Left kidney (tissue), 8 donors: ENCODE measurements at places on chromosomes 12 and 14. TPM values are rescaled to one million over a fixed set of nuclear protein-coding genes. Genes with fewer than 3 reads are reported as not detected.

GRCh38 chr12:69621551-69621950 is 10.8 kb upstream of the LRRC10 start:
- no peak for DNase-seq

DNA sequence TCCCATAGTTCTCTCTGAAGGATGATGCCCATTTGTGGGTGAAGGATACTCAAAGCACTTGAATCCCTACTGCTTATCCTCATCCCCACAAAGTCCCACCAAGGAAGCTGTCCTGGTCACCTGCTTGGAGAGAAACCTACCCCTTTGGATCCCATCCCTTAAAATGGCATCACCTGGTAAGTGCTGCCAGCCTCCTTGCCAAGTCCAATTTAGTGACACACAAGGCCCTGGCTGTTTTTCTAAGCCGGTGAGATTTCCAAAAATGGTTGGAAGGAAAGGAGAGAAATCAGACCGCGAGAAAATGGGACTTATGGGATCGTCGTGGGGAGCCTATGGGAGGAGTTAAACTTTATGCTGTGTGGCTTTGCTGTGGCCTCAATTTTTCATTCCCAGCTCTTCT is 358.2 kb downstream of the FUT8 start:
- no peak for DNase-seq

Gene PIWIL1
- polyA plus RNA-seq: 0.78 TPM

- DNase-seq: no peak
Observed at GRCh38 chr14:103552846-103553210, 9.6 kb downstream of the BAG5 start.

- DNase-seq: no peak
Observed at GRCh38 chr12:77299001-77299400, 233.6 kb upstream of the E2F7 start.
